CD4-positive, alpha-beta T cell treated with Interleukin-6 at 100 ng/mL for 8 hours (primary cell): ENCODE measurements at places on chromosomes 3 and 15.

- no peak for DNase-seq
Observed at GRCh38 chr15:27059610-27060202, 88.7 kb downstream of the GABRG3 start.

GRCh38 chr3:177306252-177306651 lies 109.0 kb upstream of the TBL1XR1 start:
- DNase-seq = no peak

DNA sequence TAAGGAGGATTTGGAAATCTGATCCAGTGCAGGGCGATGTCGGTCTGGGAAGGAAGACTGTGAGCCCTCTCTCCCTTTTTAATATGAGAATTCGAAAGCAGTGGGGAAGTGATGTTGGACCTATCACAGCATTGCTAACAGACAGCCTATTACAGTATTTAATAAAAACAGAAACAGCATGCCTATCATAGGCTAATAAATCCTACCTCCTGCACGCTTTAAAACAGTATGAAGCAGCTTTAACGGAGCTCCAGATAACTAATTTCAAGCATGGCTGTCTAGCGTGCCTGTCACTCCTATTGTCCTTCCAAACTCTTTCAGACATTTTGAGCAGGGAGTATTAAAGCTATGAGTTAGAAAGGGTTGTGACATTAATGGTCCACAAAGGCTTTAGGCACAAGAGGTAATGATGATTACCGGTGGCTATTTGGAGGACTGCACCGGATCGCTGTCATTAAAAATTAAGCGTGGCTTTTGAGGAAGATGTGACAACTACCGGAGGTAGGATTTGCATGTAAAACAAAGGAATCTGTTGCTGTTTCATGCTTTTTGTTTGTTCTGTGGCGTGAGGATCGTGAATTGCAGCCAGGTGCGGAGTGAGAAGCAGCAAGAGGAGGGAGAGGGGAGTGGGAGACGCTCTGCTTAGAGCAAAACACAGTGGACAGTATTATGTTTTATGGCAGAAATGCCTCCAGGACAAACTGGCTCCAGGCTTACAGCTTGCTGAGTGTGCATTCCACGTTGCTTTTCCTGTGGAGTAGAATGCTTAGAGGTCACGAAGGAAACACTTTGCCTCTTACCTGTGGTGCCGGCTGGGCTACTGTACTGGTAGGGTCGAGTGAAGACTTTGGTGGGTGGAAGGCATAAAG lies at the start of gene KCNMB2:
Gene KCNMB2, plus strand, starts transcription at position 226 of the 869 bp plus-strand sequence.
- DNase-seq = no peak

DNA sequence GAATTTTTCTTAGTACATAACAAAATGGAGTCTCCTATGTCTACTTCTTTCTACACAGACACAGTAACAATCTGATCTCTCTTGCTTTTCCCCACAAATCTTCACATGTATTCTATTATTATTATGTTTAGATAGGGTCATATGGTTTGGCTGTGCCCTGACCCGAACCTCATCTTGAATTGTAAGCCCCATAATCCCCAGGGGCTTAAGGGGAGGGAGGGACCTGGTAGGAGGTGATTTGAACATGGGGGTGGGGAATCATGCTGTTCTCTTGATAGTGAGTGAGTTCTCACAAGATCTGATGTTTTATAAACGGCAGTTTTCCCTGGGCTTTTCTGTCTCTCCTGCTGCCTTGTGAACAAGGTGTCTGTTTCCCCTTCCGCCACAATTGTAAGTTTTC lies 86.7 kb upstream of the SELENOK start:
- no peak for DNase-seq

- DNase-seq = no peak
Observed at GRCh38 chr15:23629234-23629805, 18.3 kb downstream of the MAGEL2 start.

- no peak for DNase-seq
Observed at GRCh38 chr3:29686889-29687592, 406.2 kb downstream of the RBMS3 start.

DNA sequence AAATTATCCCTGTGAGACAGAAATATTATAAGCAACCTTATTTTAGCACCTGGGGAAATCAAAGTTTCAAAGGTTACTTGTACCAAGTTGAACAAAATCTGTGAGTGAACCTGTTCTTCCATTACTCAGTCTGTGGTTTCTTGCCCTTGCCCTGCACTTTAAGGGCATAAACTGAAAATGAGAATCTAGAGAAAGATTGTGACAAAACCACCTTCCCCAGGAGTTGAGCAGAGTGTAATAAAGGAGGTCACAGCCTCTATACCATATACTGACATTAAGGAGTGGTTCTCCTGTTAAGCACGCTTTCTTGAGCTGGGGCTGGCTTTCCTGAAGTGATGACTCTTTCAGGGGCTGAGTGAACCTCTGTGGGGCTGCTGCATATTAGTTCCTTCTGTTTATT lies 143.4 kb downstream of the PDCD6IP start:
- DNase-seq = no peak

DNA sequence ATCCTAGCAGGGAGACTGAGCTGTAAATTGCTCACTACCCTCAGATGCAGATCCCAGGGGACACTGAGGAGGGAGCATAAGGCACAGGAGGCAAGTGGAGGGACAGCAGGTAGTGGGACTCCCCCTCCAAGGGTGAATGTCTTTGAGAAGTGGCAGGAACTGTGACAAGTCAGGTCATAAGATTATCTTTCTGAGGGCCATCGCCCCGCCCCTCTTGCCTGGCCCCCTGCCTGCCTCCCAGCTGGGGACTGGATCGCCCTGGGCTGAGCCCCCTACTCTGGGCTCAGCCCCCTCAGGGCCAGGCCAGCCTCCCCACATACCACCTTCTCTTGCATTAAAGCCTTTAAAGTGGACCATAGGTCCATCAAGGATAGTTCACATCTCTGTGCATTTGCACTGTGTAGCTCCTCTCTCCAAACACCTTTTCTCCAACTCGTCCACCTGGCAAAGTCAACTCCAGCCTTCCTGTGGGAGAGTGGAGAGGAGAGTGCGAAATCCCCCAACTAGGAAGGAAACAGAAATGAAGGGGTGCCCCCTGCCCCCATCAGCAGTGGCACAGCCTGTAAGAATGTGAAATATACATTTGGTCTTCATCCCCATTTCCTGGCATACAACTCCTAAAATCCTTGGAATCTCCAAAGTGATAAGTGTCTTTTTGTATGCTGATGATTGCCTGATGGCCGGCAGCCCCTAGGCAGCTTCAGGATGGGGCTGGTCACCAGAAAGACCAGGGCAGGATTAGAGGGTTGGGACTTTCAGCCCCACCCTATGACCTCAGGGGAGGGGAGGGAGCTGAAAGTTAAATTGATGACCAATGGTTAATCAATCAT lies 14.7 kb downstream of the PIF1 start:
- no peak for DNase-seq

GRCh38 chr3:31567036-31567435 lies 34.3 kb downstream of the STT3B start:
- peak; percentile 29 for DNase-seq

DNA sequence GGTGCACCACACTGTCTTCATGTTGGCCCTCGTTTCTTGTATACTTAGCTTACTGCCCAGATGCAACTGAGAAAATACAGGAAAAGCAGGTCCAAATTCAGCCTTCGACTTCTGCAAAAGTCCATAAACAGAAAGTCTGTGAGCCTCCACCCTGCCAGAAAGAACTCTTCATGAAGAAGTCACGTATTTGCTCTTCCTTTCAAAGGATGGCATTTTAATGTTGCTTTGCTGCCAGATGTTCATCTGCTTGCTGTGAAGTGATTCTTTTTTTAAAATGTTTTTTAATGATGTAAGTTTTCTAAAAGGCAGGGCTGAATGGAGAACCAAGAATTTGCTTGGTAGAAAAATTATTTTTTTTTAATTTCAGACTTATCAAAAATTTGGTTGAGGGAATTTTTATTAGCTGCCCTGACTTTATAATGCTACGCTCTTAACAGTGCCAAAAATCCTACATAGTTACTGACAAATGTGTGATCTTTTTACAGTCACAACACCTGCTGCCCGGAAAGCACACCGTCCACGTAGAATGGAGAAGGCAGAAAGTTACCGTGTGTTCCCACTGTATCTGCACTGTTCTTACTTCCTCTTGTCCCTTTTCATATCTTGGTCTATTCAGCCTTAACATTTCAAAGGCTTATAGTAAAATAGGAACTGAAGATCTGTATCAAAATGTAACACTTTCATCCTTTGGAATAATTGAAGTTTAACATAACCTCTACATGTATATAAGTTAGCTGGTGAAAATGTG lies 136.3 kb downstream of the LRRC28 start:
- no peak for DNase-seq

DNA sequence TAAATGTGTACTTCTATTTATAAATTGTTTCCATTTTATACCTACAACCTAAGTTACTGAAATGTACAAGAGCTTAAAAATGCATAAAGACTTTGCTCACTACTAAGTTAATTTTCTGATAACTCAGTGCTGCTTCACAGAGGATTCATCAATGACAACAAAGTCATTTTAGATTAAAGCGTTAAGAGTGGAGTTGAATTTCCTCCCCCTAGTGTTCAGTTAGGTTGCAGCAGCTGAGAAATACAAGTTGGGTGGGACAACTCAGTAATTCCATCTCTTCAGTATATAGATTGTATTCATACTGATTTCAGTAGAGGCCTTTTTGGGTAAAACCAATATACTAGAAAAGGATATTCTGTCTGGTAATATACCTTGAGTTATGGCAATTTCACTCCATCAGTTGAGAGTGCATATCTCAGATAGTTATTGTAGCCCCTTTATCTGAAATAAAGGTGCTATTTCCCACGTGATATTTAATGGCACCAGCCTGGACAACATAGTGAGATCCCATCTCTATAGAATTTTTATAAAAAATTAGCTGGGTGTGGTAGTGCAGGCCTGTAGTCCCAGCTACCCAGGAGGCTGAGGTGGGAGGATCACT lies 6.9 kb upstream of the RPL35A start:
- DNase-seq = peak; percentile 33

GRCh38 chr3:23459889-23460546 lies 256.9 kb downstream of the UBE2E2 start:
- DNase-seq = no peak

DNA sequence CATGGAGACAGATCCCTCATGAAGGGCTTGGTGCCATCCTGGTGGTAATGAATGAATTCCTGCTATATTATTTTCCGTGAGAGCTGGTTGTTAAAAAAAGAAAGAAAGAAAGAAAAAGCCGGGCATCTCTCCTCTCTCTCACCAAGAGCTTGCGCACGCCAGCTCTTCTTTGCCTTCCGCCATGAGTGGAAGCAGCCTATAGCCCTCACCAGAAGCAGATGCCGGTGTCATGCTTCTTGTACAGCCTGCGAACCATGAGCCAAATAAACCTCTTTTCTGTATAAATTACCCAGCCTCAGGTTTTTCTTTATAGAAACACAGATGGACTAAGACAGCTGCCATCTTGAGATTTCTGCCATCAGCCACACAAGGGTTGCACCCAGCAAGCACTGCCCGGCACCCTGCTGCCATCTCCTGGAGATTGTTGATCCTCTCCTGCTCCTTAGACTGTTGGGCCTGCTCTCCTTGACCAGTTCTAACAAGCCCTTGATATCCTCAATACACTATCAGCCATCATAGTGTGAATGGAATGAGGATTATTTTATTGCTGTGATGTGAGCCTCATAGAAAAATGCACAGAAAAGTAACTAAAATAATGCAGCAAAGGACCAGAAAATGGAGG lies 3.5 kb upstream of the AHSG start:
- DNase-seq = no peak

DNA sequence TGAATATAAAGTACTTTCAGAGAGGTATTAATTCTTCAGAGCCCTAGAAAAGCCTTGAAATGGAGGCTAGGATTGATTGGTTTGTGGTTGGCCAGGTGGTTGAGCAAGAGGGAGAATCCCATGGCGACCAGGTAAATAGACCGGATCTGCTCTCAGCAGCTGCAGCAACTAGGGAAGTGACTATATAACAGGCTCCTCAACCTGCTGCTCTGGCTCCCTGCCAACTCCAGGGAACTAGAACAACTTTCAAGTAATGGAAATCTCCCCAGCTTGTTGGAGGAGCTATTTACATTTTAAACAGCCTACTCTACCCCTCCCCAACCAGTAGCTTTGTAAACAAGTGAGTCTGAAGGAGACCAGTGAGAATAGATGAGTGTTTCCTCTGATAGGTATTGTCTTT lies 121.8 kb upstream of the CADM2 start:
- no peak for DNase-seq

DNA sequence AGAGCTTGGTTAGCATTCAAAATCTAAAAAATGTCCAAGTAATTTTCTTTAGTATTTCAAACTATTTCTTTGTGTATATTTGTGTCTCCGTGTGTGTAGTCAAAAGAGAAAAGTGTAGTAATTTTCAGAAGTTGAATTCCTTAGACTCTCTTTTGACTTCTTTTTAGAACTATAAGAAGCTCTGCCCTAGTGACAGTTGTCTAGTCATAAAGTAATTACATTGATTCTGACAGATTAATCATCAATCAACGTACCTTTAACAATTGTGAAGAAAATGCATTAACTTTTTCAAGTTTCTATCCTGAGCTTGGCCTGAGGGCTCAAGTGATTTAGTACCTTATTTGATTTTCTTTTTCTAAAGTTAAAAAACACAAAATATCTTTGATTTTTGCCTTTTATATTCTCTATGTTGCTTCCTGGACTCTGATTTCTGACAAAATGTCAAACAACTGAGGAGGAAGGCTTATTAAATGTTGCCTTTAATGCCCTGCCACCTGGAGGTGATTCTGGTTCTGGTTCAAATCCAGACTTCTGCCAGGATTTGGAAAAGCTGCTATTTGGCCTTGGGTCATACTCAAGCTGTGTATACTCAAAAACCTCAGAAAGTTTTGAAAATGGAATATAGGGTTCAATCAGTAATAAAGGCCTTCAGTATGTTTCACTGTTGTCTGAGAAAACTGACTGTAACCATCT lies 653.6 kb downstream of the NSUN3 start:
- no peak for DNase-seq
